Stimulated activated CD4-positive, alpha-beta T cell treated with anti-CD3 and anti-CD28 coated beads, Interleukin-1b, Interleukin-23, amount 100 ng/mL, for 48 hours (primary cell): ENCODE measurements at places on chromosomes 11 and 22.

GRCh38 chr11:111851636-111852035, 19.7 kb downstream of the ALG9 start:
- DNase-seq, result no peak

DNA sequence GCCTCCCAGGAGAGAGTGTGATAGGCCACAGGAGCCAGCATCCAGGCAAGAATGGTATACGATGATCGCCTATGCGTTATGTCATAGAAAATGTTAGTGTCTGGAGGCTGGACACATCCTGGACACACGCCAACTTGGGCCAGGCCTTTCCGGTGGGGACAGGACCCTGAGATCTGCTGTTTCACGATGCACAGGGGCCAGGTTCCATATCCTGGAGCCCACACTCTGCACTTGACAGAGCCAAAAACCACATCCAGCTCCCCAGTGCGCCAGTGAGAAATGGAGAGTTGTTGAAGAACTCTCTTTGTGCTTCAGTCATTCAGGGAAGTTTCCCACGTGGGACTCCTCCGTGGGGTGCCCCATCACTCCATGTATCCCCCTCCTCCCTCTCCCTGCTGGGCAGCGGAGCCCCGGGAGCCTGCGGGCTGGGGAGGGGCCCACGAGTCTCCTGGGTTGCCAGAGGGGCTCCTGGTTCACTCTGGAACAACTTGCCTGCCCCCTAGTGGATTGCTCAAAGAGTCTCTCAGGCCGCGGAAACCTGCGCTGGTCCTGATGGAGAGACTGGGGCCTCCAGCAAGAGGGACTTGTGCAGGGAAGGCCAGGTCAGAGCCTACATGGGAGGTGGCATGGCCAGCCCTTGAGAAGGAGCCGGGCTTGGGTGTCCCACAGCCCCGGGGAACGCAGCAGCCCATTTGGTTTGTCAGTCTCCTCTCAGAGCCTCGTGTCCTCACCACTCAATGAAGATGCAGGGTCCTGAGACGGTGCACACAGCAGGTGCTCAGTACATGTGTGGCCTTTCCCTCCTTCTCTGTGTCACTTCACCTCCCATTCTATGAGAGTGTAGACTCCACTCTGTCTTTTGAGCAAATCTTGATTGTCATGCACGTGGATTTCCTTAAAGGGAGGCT, 10.2 kb upstream of the LRRC32 start:
- DNase-seq, result peak; percentile 57

GRCh38 chr22:22818861-22819855, 68.5 kb upstream of the IGLL5 start:
- DNase-seq, result peak; percentile 13

- DNase-seq, result peak; percentile 22
Observed at GRCh38 chr11:118705111-118705741, 25.8 kb upstream of the TREH start.

GRCh38 chr11:130580372-130580771, 131.9 kb downstream of the ADAMTS15 start:
- no peak for DNase-seq
